ENCODE measurements at places on chromosomes 16 and 17.

GRCh38 chr17:12521416-12521815, 144.3 kb upstream of the MYOCD start:
- no peak for DNase-seq

- no peak for DNase-seq
Observed at GRCh38 chr17:75004371-75004770, 8.1 kb upstream of the MRPL58 start.

DNA sequence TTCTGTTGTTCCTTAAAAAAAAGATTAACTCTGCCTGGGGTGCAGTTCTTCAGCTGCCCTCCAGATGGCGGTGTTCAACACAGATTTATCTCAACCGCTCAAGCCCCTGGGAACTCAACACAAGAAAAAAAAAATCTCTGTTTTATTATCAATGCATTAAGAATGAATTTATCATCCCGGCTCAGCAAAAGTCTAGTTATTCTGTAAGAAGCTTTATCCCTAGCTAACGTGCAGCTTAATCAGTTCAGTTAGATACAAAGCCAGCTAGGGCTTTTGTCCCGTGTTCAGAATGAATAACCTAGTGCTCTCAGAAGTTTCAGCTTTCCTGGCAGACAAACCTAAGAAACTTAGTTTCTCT, 475.9 kb upstream of the CCL2 start:
- peak; percentile 51 for DNase-seq

DNA sequence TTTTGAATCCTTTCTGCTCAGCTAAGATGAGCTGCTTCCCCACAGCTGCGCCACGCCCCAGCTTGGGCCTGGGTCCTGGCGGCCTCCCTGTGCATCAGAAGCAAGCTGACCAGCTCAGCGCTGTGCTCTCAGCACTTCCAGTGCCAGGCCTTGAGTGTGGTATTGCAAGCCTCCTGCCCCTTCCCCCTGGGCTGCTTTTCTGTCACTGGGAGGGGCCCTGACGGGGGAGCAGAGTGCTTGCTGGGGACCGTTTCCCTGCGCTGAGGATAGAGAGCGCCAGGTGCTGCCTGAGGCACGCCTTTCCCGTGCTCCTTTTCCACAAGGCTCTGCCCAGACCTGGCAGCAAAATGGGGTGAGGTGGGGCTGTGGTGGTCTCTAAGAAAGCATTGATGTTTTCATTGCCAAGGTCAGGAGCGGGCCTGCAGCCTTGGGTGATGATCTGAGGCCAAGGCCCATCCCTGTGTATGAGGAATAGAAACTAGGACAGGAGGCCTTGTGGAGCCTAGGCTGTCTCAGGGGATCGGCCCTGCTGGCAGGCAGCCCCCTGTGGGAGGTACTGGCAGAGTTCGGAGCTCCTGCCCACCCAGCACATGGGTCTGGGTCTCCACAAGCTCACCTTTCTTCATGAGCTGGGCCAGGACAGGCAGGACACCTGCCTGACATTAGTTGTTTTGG, 29.7 kb downstream of the POLR3E start:
- DNase-seq: no peak

DNA sequence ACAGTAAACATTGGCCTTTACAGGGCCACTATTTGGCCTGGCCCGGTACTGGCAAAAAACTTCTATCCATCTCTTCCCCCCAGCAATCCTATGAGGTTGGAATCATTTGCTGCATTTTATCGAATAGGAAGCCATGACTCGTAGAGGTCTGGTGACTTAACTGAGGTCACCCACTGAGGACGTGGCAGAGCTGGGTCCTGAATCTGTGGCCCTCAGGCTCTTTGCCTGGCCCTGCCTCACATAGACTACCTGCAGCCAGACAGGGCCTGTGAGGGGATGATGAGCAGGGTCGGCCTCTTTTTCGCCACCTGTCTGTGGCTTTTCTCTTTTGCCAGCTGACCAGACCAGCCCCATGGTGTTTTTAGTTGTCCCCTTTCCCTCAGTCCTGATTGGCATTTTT, 1.9 kb downstream of the PPP4C start:
- DNase-seq: no peak

- no peak for DNase-seq
Observed at GRCh38 chr16:26457095-26457494, 609.6 kb upstream of the C16orf82 start.

GRCh38 chr16:57409870-57410587, 5.5 kb downstream of the CCL17 start:
- no peak for DNase-seq
